ENCODE measurements at places on chromosomes 11 and 22.

DNA sequence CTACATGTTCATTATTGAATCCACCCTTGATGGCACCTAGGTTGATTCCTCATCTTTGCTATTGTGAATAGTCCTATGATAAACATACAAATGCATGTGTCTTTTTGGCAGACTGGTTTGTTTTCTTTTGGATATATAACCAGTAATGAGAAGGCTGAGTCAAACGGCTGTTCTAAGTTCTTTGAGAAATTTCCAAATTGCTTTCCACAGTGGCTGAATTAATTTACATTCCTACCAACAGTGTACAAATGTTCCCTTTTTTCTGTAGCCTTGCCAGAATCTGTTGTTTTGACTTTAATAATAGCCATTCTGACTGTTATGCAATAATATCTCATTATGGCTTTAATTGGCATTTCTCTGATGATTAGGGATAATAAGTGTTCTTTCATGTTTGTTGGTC lies 184.9 kb downstream of the CASP12 start:
- DNase-seq = no peak

DNA sequence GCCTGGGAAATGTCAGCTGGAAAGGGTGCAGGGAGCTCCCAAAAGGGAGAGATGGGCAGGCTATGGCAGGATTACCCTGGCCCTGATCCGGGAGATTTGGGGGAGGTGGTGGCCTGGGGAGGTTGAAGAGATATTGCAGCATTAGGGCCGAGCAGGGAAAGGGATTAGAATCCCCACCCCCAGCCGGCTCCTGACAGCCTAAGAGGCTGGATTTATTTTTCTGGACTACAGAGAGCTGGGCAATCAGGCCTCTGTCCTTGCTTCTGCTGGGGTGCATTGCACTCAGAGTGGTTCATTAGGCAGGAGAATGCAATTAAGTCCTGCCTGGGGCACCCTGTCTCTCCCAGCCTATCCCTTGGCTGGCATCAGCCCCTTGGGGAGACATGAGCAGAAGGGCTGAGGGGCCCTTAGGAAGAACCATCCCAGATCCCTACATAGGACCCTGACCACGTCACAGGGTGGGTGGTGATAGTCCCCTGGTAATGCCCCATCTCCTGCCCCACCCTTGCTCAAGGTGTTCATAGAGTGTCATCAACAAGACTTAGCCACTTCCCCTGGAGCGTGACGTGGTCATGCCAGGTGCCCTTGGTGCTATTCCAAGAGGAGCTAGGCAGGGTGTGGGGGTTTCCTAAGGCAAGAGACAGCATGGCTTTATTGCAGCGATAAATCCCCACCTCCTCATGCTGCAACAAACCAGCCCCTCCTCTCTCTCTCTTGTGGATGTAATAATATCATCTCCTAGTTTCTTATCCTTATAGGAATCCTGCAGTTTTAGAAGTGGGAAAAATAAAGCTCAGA lies 38.4 kb upstream of the KLHL35 start:
- no peak for DNase-seq

DNA sequence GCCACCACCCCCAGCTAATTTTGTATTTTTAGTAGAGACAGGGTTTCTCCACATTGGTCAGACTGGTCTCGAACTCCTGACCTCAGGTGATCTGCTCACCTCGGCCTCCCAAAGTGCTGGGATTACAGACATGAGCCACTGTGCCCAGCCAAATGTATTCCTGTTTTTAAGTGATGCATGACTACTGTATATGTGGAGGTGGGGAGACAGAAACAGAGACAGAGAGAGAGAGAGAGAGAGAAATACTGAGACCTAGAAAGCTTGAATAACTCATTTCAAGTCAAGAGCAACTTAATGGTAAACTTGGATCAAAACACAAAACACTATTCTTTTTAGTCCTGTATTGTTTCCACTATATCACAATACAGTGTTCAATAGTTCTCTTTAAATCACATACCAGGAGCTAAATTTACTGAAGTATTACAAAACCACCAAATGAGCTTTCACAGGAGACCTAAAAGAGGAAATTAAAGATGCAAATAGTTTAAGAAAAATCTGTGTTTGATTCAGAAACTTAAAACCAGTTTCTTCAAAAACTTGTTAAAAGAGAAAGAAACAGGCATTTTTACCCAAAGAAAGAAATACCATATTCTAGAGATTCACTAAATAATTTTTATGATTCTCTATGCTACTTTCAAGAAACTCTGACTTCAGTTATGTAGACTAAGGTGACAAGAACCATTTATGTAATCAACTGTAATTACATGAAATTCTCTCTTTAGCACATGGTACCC lies 188.7 kb downstream of the ETS1 start:
- no peak for DNase-seq

GRCh38 chr11:126918556-126918955 lies 82.0 kb downstream of the KIRREL3 start:
- DNase-seq = no peak

DNA sequence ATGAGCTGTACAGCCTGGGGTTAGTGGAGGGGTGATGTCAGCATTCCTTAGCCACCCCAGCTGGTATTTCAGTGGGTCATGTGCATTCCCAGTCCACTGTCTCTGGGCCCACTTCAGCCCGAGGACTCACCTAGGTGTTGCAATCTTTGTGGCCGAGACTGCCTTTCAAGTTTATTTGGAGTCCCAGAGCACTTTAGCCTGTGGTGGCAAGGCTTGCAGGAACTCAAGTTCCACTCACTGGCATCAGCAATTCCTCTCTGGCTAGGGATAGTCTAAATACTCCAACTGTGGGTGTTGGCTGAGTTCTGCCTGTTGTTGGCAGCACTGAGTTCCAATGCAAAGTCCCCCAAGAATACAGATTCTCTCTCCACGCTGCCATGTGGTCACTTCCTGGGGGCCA lies 191.6 kb upstream of the PGR start:
- no peak for DNase-seq

- DNase-seq = no peak
Measured at GRCh38 chr22:21873619-21874018, 6.2 kb upstream of the MAPK1 start.

DNA sequence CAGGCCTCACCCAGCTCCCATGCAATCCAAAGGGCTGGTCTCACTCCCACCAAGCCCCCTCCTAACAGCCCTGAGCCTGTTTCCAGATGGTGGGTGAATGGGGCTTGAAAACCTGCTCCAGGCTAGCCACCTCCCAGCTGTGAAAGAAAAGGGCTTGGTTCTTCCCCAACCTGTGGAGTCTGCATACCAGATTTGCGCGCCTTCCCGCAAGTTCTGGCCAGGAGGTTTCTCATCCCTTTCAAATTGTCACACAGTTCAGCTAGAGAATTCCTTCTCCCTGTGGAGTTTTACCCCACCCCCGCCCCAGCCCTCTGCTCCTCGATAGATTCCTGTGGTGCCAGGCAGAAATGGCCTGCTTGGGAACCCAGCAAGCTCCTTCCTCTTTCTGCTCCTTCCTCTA lies 734.6 kb upstream of the FAT3 start:
- DNase-seq = no peak

GRCh38 chr22:43553451-43554258 lies 141.8 kb downstream of the MPPED1 start:
- no peak for DNase-seq

DNA sequence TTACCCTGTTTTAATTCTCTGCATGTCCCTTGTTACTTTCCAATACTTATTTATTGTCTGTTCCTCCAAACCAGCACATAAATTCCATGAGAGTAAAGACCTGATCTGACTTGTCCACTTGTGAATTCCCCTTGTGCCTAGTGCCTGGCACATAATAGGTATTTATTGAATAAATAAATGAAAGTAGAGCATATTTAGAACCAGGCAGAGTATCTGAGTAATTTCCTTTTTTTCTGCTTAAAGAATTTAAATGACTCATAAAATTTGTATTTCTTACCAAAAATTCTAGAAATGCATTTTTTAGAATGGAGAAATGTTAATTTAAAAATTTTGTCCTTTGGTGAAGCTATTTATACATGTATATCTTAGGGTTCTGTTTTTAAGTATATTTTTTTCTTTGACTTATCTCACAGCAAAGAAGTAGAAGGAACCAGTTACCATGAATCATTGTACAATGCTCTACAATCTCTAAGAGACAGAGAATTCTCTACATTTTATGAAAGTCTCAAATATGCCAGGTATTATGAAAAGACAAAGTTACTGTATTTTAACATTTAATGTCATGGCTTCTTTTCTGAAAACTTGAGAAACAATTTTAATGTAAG lies 96.8 kb downstream of the ATM start:
- no peak for DNase-seq

DNA sequence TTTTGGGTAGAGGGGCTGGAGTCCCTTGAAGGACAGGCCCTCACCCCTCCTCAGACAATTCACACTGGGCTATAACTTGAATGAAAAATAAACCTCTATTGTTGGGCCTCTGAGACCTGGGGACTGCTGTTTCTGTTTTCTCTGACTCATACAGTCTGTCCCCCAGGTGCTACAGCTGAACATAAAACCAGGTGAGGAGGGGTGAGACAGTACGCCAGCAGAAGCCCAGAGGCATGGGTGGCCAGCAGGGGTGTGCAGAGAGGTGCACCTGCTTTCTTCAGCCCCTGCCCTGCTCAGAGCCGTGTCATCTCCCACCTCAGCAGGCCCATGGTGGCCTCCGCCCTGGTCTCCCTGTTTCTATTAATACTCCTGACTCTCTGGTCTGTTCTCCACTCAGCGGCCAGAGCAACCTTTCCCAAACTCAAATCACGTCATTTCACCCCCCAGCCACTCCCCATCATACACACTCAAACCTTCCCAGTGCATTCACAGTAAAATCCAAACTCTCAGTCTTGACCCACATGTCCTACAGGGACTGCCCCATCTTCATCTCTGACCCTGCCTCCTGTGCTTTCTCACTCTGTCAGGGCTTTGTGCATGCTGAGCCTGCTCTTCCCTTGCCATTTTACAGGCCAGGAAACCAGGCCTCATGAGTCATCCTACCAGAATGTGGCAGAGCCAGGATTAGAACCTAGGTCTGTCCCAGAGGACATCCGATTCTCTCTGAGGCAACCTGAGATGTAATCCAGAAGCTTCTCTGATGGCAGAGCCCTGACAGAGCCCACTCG lies 5.4 kb upstream of the IL2RB start:
- DNase-seq = no peak

GRCh38 chr11:97703851-97704250 lies 1314.0 kb downstream of the JRKL start:
- no peak for DNase-seq

DNA sequence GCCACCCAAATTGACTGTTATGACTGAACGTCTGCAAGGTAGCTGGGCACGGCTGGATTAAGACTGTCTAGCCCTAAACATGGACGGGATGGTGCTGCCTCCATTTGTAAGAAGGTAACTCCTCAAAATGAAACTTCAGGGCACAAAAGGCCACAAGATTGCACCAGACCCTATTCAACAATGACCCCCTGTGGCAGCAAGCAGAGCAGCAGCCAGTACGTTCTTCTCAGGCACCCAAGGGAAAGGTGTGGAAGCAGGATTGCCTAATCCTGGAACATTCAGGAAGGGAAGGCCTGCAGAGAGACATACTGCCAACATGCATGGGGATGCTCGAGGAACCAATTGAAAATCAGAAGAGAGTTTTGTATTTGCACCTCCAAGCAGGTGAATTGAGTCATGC lies 4.5 kb upstream of the TBX10 start:
- DNase-seq = peak; percentile 30

DNA sequence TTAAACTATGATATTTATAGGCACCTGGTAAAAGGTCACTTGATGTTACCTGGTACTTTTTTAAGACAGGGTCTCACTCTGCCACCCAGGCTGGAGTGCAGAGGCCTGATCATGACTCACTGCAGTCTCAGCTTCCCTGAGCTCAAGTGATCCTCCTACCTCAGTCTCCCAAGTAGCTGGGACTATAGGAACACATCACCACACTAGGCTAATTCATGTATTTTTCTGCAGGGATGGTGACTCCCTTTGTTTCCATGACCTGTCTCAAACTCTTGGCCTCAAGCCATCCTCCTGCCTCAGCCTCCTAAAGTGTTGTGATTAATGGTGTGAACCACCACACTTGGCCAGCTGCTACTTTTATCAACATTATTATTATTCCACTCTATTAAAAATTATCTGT lies 47.6 kb downstream of the OR4C45 start:
- DNase-seq = no peak

DNA sequence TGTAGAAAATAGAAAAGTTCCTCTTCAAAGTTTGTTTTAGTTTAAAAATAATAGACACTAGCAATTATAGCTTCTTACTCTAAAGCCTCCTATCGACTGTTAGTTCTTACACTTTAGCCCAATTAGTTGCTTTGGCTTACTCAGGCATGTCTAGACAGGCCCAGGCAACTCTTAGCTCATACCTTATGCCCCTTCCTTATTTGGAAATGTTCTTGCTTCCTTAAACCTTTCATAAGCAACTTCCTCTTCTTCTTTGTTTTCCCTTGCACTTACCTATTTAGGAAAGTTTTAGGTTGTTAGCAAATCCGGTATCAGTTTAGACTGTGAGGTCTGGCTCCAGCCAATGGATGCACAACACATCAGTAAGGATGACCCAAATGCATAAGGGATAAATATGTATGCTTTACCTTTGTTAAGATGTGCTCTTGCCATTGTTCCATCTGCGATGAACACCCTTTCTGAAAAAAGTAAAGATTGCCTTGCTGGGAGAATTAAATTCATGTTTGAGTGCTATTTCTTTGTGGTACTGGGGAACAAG lies 1277.5 kb upstream of the CNTN5 start:
- no peak for DNase-seq

- DNase-seq = no peak
Measured at GRCh38 chr11:8178297-8178696, 9.5 kb upstream of the RIC3 start.

DNA sequence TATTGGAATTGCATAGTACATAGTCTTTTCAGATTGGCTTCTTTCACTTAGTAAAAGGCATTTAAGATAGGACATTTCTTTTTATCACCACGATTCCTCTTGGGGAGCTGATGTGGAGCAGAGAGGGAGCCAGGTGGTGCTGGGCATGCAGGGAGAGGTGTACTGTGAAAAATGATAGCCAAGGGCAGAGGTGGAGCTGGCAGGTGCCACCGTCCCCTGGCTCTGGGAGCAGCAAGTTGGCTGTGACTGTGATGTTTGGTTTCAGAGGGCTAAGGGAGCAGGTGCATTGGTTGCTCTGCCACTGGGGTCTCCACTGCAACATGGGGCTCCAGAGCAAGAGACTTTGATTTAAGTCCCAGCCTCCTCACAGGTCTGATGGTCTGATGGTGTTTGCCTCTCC lies 16.5 kb downstream of the SGSM1 start:
- DNase-seq = no peak

- no peak for DNase-seq
Measured at GRCh38 chr11:72833811-72834493, 19.7 kb downstream of the ATG16L2 start.

- no peak for DNase-seq
Measured at GRCh38 chr11:107713009-107713408, 1.2 kb upstream of the SLN start.

GRCh38 chr22:38272373-38273134 lies at the start of gene TMEM184B:
TSS of gene TMEM184B (minus strand) at chr22:38273010. CDS start at chr22:38247961, 25,049 bp downstream.
- peak; percentile 76 for DNase-seq

DNA sequence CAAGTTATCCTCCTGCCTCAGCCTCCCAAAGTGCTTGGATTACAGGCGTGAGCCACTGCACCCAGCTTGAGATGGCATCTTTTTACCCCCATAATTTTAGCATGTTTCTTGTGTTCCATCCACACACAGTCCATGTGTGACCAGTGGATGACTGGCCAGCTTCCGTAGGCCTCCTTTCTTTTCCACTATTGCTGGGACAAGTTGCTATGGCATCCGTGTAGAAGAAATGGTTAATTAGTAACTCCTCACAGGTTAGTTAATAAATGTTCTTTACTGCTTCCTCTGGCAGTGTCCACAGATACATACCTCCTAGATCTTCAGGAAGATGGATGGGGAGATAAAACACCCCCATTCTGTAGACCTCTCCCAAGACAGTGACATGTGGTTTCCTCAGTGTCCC lies 154.3 kb upstream of the RASSF10 start:
- DNase-seq = no peak

GRCh38 chr11:36235750-36236149 lies 53.5 kb downstream of the COMMD9 start:
- no peak for DNase-seq

All from hematopoietic multipotent progenitor cell treated with erythropoietin and hydrocortisone succinate and interleukin-3 and kit ligand, for 8 days (in vitro differentiated cells).